NCI-H82 (cell line): ENCODE measurements at places on chromosomes 7 and 10.

- DNase-seq, result no peak
These were observed 488.8 kb upstream of the ZMIZ1 start for GRCh38 chr10:78579995-78580394.

GRCh38 chr10:71504168-71504567, 107.4 kb downstream of the CDH23 start:
- no peak for DNase-seq

GRCh38 chr10:125878957-125879835, 1.9 kb downstream of the DHX32 start:
- DNase-seq, result no peak

DNA sequence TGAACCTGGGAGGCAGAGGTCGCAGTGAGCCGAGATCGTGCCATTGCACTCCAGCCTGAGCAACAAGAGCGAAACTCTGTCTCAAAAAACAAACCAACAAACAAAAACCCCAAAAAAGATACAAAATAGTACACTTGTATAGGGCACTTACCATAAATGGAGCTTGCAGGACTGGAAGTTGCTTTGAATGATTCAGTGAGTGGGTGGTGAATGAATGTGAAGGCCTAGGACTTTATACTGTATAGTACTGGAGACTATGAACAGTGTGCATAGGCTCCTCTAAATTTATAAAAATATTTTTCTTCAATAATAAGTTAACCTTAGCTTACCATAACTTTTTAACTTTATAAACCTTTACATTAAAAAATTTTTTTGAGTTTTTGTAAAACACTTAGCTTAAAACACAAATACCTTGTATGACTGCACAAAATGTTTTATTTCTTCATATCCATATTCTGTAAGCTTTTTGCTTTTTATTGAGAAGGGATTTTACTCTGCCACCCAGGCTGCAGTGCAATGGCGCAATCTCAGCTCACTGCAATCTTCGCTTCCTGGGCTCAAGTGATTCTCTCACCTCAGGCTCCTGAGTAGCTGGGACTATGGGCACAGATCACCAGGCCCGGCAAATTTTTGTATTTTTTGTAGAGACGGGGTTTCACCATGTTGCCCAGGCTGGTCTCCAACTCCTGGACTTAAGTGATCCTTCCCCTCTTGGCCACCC, 6.9 kb upstream of the H2AZ2 start:
- DNase-seq, result no peak

DNA sequence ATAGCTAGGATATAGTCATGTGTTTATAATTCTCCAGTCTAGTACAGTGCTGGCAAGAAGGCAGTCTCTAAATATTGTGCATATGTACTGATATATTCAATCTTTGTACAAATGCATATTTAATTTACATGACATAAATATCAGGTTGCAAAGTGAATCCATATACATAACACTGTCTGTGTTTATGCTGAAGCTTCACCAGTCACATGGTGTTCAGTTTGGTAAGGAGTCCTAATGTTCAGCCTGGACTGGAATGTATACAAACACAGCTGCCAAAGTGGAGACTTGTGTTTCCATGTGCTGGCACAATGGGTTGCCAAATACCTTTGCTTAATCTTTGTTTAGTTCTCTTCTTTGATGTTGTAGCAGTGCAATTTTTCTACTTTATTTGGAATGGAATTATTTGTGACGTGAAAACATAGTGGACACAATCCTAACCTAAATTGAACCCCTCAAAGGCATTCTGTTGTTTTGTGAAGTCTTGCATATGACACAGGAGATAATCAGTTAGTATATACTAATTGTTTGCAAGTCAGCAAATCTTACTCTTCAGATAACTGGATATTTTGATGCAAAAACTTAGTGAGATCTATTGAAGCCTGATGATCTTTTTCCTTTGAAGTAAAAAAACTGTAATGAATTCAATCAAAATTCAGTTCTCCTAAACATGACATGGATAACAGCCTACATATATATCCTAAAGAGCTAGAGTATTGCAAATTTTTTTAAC, 17.3 kb upstream of the ARL4A start:
- DNase-seq, result no peak

DNA sequence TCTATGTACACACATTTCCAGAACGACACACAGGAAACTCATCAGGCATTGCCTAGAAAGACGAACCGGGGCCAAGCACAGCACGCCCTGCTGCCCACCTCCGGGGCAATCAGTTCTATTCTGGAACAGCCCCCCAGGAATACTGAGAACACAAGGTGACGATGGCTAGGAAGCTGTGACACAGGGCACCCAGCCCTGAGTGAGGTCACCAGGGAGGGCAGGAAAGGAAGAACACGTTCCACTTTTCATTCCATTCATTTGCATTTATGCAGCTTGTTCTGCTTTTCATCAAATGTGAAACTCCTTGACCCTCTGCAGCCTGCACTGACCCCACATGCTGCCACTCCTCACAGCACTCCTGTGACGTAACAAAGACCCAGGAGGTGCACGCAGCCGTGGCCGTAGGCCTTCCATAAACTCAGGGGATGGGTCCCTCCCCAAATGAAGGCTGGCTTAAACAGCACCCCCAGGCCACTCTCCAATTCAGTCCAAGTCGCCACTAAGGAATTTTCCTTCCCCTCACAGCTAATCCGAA, 28.9 kb downstream of the MAD1L1 start:
- no peak for DNase-seq

DNA sequence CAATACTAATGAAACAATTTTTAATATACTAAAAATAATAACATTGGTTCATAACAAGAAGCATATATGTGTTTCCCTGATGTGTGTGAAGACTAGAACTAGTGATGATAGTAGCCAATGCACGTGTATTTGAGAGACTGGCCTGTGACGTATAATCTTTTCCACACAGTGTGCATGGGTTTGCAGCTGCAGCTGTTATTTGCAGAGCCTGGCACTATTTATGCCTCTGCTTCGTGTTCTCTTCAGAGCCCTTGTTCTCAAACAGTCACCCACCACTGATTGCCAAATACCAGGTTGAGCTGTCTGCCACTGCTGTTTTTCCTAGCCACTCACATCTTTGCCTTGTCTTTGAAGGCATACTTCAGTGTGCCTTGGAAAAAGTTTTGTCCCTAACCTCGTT, 531.7 kb downstream of the ETV1 start:
- no peak for DNase-seq

DNA sequence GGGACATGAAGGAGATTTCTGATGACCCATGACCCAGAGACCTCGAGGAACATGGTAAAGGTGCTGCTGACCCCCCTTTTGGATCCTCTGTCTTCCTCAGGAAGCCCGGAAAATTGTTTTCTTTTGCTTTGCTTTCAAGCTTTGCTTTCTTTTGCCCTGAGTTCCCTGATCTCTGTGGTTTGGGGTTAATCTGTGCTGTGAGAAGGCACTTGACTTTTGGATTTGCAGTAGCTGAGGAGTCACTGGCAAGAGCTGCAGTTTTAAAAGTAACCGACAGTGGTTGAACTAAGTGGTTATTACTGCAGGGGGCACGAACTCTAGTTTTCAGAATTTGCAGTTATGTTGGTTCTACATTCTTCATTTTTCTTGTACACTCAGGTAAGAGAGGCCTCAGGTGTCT, 53.0 kb downstream of the PDZD8 start:
- DNase-seq, result no peak

DNA sequence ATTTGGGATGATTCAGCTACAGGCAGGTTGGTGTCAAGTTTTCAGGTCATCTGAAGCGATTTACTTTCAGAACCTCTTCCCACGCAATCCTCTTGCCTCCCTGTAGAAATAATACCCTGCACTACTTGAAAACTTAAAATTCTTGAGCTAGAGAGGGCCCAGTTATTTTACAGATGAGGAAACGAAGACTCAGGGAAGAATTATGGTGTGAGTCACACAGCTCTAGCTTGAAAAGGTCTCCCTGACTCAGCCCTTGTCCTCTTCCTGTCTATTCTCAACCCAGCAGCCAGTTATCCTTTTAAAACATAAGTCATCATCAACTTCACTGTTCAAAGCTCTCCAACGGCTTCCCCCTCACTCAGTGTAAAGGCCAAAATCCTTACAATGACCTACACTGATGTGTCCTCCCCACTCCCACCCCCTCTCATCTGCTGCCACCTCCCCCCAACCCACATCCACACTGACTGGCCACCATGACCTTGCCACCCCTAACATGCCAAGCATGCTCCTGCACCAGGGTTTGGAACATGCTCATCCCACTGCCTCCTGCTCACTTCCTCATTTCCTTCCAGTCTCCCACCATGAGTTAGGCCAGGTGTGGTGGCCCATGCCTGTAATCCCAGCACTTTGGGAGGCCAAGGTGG, 3.4 kb downstream of the DNMBP start:
- DNase-seq, result no peak

GRCh38 chr7:121081327-121081936, 92.9 kb downstream of the CPED1 start:
- peak; percentile 69 for DNase-seq

GRCh38 chr10:16519250-16519907, 2.3 kb downstream of the C1QL3 start:
- peak; percentile 62 for DNase-seq

GRCh38 chr10:29319205-29319781, 30.4 kb downstream of the LYZL1 start:
- DNase-seq, result no peak

DNA sequence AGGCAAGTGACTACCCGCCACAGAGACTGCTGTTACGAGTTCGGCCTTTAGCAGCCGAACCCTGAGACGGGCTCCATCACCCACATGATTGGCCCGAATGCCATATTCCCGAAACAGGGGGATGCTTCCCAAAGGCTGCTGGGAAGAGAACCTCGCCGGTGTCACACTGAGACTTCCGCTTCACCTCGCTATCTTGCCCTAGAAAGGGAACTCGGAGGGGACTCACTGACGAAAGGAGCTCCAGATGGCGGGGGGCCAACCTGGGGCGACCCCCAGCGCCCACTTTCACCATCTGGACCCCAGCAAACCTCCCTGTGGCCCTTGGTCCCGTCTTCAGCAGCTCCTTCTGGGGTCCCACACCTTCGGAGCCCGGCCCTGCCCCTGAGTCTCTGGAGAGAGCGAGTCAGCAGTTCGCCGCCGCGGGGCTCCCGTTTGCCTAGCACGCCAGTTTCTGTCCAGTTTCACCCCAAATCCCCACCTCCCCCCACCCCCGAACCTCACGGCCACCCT, 529 bp downstream of the HPS1 start:
- DNase-seq, result no peak

GRCh38 chr10:87706731-87707130, 47.1 kb downstream of the PAPSS2 start:
- no peak for DNase-seq

- no peak for DNase-seq
These were observed 28.9 kb downstream of the ADAP1 start for GRCh38 chr7:925601-926000.

DNA sequence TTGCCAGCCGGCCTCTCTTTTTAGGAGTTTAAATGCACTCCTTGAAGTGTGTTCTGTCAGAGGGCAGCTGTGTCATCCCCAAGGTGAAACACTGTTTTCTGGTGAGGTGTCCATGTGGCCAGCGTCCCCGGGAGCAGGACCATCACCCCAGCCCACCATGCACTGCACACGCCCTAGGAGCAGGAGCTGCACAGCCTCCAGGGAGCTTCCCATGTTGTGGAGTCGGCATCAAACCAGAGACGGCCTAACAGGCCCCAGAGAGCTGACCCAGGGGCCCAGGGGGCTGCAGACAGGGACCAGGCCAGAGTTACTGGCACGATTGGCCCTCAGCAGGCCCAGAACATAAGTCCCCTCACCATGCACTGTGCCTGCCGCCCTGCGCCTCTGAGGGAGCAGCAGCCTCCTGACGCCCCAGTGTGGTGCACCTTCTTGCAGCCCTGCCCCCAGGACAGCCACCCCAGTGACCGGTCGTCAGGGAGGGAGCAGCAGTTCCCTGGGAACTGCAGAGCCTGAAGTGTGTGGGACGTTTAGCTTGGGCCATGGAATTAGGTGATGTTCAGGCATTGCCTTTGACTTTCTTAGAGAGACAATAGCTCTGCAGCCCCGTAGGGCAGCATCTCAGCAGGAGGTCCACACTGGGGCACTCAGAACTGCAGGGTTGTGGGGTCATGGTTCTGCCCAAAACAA, 97.9 kb downstream of the NKX6-2 start:
- no peak for DNase-seq

GRCh38 chr10:43251419-43252165, 15.3 kb downstream of the RASGEF1A start:
- DNase-seq, result no peak

- no peak for DNase-seq
These were observed 1602.0 kb upstream of the LRRTM3 start for GRCh38 chr10:65323802-65324201.

- peak; percentile 6 for DNase-seq
These were observed 48.4 kb upstream of the PLXDC2 start for GRCh38 chr10:19767876-19768275.

- no peak for DNase-seq
These were observed 37.7 kb downstream of the PRKG1 start for GRCh38 chr10:51112013-51112412.
